Stimulated activated CD8-positive, alpha-beta memory T cell treated with anti-CD3 and anti-CD28 coated beads, Interleukin-2, amount 100 ng/mL, for 1 hour (primary cell): ENCODE measurements at places on chromosomes 12 and 14.

DNA sequence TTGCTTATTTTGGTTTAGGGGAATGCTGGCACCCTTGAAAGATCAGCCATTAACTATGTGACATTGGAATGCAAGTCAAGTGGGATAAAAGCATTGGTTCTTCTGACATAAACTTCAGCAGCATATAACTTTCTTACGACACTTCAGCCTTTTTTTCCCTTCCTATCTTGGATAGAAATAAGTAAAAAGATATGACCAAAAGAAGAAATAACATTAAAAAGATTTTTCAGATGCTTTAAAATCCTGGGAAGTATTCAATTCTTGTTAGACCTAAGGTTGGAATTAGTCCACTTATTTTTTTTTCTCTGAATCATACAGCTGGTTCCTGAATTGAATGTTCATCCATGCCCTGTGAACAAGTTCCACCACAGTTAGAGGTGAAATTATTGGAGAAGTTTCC is 85.6 kb upstream of the TSPAN8 start:
- no peak for DNase-seq

DNA sequence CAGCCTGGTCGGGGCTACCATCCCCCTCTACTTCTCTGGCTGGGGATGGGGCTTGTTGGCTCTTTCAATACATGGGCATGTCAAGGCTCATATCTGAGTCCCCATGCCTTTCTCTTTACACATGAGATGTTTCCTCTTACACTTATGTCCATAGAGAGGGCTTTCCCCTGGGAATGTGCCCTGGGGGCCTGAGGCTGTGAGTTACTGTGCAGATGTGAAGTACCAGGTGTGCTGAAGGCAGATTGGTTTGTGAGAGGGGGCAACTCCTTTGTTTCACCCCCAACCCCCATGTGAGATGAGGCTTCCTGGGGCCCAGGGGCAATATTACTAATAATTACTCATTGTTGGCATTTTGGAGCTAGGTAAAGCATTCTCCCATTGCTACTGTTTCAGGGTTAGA is 32.8 kb downstream of the NRXN3 start:
- no peak for DNase-seq

DNA sequence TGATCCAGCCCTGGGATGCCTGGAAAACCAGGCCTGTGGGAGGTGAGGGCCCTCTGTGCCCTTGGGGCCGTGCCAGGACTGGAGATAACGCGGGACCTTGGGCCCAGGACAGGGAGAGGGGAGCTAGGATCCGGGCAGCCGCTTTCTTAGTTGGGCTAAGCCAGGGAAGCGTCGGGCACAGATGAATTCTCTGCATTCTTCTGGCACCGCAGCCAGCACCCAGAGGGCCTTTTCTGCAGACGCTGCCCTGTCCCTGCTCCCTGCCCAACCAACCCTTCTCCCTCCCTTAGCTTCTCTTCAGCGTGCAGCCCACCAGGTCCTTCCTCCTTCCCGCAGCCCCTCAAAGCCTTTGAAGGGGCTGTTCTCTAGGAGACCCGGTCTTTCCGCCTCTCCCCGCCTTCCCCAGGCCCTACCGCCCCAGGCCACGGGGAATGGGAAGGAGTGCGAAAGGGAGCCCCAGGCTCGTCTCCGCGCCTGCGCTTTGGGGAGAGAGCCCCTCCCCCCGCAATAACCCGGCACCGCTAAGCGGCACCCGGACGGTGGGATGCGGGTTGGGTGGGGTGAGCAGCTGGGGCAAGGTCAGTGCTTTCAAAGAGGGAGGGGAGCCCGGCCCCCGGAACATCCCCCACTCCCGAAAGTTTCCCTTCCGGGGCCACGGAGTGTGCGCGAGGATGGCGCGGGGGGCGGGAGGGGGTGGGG is 663 bp downstream of the NCKAP5L start:
- DNase-seq: no peak

DNA sequence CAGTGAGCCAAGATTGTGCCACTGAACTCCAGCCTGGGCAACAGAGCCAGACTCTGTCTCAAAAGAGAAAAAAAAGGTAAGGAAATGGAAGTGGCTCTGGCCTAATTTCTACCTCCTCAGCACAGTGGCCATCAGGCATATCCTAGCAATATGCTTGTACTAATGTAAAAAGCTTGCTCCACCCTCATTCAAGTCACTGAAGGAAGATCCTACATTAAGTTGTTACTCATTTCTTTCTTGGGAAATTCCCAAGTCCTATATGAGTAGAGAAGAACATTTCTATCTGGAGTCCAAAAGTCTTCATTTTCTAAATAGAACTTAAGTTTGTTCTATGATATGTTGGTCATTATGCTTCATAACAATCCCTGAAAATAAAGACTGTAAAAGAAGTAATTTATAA is 67.3 kb upstream of the HOXC13 start:
- no peak for DNase-seq

DNA sequence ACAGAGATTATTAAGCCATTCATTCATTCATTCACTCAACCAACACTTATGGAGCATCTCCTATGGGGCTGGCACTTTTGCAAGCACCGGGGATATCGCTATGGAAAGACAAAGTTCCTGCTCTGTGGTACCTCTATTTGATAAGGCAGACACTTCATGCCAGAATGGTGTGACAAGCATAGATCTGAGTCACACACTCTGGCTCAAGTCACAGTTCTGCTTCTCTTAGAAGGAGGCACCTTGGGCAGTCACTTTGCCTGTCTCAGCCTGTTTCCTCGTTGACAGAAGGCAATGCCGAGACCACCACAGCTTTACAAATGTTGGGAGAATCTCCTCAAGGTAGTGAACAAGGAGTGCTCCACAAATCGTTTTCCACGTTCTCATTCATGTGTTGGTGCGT is 205.2 kb downstream of the SLC41A2 start:
- DNase-seq: no peak

- no peak for DNase-seq
These were observed 983.4 kb downstream of the TMEM121 start for GRCh38 chr14:106509807-106510206.

GRCh38 chr14:104335176-104335575 is 196.8 kb downstream of the KIF26A start:
- DNase-seq: no peak

DNA sequence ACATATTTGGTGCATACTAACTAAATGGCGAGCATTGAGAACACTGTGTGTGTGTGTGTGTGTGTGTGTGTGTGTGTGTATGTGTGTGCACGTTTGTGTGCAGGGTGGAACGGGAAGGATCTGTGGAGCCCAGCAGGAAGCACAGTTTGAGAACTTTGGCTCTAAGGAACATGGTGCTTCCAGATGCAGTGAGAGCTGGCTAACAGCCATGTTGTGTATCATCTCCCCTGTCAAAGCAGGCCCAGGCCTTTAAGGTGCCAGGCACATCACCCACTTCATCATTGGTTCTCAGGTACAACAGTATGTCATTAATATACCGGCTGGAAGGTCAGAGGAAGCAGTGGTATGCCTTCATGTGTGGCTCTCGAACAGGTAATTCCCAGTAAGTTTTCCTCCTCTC is 72.5 kb downstream of the SLC8A3 start:
- DNase-seq: no peak

GRCh38 chr14:70827347-70827746 is 18.0 kb upstream of the MAP3K9 start:
- no peak for DNase-seq

DNA sequence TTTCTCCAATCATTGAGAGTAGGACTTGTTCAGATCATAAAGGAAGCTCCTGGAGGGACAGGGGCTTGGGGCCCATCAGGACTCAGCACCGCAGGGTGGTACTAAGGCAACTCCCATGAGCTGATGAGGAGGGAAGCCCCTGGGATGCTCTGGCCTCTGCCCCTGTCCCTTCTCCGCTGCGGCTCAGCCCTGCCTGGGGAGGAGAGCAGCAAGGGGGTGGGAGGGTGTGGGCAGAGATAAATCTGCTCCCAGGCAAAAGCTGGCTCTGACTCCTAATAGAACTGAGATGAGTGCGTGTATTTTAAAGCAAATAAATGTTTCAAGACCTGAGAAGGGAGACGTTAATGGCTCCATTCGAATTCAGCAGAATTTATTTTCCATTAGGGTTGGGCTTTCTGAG is 52.0 kb upstream of the CHST11 start:
- no peak for DNase-seq

- DNase-seq: no peak
These were observed 124.2 kb upstream of the ATF1 start for GRCh38 chr12:50639721-50640120.

GRCh38 chr12:124513297-124513867 is 54.0 kb downstream of the NCOR2 start:
- DNase-seq: no peak

GRCh38 chr12:114165921-114166320 is 199.8 kb upstream of the RBM19 start:
- no peak for DNase-seq

- no peak for DNase-seq
These were observed 128.1 kb upstream of the C14orf180 start for GRCh38 chr14:104451474-104451873.

DNA sequence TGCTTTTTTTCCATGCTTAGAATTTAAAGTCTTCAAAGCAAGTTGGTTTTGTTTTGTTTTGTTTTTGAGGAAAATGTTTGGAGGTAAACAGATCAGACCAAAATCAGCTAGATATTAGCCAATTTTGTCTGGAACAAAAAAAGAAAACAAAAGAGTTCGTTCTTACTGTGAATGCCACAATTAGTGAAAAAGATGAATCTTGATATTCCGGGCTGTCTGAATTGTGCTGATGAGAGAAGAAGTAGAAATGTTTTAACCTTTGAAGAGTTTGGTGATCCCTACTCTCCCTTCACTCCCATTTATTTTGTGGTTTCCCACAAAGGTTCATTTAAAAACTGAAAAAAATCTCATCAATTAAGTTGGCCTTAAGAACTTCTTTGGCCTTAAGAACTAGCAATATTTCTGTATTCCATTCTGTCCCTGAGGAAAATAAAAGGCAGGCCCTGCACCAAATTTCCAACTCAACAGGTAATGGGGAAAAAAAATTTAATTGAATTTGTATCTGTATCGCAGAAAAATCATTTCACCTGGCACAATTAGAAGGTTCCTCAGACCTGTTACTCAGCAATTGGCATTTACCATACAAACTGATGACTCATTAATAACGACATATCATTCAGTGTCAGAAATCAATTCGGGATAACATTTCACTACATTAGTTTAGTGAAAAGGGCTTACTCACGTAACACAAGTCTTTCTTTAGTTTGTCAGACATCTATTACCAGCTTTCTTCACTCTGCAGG is 562 bp upstream of the GLIPR1L2 start:
- DNase-seq: no peak

- DNase-seq: no peak
These were observed 98.7 kb upstream of the PLXNC1 start for GRCh38 chr12:94049718-94050117.

DNA sequence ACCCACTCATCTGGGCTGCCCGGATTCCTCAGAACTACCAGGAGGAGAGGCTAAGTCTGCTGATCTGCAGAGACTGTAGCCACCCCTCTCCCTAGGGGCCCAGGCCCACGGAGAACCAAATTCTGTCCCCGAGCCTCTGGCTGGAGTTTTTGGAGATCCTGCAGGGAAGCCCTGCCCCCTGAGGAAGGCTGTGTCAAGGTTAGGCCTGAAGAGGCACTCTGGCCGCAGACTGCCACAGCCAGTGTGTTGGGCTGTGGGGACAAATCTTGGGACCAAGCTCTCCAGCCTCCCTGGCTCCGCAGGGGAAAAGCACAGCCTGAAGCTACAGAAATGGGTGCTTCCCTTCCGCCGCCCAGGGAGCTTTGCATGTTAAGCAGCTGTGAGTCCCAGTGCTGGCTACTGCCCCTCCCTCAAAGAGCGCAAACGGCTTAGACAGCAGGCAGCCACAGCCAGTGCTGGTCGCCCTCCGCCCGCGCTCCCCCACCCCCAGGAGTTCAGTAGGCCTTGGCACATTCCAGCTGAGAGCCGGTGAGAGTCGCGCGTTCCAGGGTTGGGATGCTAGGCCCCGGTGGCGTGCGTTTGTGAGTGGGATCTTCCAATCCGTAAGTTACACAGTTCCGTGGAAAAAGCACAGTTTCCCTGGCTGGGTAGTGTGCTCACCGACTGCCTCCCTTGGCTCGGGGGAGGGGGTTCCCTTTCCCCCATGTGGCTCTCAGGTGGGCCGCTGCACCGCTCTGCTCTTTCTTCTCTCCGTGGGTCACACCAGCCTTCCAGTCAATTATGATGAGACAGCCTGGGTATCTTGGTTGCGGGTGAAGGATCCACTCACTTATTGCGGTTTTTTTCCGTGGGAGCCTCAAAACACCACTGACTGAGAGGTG is 13.2 kb downstream of the CLEC4E start:
- no peak for DNase-seq

DNA sequence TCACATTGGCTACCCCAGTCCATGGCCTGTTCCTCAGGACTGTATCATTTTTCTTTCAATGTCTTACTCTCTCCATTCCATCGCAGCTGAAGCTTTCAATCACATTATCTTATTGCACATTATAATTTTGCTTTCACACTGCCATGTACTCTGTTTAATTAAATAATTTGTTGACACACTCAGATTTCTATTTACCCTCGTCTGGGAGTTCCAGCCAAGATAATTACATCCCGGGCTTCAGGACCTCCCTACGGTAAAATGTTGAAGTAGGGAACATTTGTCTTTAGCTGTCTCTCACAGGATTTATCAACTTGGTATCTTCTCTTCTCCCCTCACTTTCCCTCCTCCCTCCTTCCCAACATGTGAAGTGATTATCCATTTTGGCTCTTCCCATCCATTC is 177.2 kb upstream of the RASSF8 start:
- DNase-seq: no peak

- no peak for DNase-seq
These were observed 148.9 kb downstream of the RGS6 start for GRCh38 chr14:72081137-72081536.

DNA sequence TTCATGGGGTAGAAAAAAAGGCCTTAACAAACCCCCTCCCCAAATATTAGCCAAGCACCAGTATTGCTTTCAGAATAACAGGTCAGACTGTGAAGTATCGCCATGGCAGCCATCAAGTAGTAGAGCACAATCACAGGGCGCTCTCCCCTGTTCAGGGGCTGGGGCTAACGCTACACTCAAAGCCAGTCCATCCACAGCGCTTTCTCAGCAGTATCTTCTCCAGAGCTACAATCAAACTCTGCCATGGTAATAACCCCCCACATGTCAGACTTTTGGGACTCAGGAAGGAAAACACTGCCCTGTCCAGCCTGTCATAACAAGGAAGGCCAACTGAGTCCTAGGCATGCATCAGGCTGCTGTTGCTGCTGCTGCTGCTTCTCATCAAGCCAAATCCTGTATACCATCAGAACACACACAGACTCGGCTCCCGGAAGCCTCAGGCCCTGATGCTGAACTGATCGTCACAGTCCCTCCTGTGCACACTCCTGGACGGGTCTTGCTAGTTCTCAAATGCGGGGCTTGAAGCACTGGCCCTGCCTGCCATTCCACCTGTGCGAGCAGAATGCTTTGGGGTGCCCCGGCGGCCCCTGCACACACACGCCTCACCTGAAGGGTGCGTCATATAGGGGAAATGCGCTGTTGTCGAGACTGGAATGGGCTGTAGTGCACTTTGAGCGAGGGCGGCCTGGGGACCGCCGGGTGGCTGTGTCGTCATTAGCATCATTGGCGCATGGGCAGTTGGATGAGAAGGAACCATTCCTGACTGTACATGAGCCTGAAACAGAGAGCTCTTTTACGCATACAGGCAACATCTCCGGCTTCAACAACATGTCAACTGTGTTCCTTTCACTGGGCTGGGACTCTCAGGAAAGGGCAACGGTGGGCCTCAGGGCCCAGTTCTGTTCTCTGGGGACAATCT is 47.6 kb downstream of the SH2B3 start:
- no peak for DNase-seq
